Stimulated activated CD4-positive, alpha-beta T cell treated with anti-CD3 and anti-CD28 coated beads, Interleukin-2, amount 100 ng/mL, for 24 hours (primary cell): ENCODE measurements at places on chromosomes 7 and 10.

DNA sequence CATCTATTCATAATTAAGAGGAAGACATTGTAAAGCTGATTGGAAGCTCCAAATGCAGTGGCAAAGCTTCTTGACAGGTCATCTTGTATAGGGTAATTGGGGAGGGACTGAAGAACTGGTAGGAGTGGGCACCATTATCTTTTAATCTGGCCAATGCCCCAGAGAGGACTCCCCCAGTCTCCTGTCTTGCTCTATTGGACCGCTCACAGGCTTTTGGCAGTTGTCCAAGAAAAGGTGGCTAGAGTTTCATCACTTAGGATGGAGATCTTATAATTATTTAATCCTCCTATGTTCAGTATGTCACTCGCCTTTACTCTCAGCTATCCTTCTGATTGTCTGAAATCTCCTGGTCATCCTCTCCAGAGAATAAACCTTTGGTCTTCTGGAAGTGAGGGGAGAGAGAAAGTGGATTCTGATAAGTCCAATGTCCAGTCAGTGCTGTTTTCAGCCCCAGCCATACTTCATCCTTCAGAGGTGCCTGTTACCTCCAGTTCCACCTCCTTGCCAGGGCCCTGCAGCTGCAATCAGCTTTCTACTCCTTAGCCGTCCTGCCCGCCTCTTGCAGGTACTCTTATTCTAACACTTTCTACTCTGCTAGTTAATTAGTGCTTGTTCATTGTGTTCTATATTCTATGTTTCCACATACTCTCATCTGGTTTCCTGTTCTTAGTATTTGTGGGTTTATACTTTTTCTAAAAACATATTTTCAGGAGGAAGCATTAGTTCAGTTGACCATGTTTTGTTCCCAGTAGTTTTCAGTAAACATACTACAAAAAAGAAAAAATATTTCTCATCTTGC, 241.6 kb downstream of the NSUN6 start:
- no peak for DNase-seq

GRCh38 chr7:452226-452751, 67.4 kb downstream of the PDGFA start:
- no peak for DNase-seq

DNA sequence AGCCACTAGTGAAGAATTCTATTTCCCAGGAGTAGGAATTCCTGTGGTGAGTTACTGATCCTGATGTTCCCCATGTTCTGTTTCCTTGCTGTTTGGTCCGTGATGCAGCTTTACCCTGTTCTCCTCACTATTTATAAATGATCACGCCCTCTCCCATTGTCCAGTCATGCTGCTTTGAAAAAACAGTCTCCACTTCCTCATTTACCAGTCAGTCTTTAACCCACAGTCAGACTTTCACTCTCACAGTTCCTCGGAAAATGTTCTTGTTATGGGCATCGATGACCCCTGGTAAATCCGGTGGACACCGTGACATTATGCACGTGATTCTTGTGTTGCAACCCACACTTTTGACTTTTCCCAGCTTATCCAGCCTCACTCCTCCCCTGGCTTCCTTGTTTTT, 14.4 kb downstream of the SCIN start:
- DNase-seq, result no peak

GRCh38 chr10:120396228-120396627, 60.8 kb upstream of the PLPP4 start:
- no peak for DNase-seq

GRCh38 chr10:77784856-77785255, 141.7 kb downstream of the DLG5 start:
- no peak for DNase-seq

DNA sequence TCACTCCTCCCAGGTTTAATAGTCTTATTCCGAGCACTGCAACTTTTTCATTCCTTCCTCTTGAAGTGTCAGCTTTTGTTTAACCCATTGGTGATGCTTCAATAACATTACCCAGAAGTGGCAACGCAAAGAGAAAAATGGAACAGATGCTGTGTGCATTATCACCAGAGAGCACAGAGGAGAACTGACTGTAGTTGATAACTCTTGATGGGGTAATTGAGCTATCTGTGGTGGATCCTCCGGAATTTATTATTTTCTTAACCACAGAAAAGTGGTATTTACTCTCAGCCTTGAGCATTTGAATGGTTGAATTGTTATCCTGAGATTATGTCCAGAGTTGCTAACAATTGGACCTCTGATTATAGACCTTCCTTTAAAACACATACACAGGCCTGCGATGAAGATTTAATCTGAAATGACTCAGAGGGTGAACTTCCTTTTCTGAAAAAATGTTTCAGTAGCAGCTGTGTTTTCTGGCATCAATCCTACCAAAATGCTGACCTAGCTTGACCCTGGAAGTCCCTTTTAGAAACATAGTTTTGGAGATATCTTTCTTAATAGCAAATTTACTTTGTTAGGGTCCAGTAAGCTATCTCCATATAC, 1584.4 kb upstream of the LRRTM3 start:
- no peak for DNase-seq

DNA sequence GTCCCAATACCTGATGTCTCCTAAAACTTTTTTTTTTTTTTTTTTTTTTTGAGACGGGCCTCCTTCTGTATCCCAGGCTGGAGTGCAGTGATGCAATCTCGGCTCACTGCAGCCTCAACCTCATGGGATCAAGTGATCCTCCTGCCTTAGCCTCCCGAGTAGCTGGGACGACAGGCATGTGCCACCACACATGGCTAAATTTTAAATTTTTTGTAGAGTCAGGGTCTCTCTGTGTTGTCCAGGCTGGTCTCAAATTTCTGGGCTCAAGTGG, 28.4 kb downstream of the GTF2IRD1 start:
- no peak for DNase-seq

DNA sequence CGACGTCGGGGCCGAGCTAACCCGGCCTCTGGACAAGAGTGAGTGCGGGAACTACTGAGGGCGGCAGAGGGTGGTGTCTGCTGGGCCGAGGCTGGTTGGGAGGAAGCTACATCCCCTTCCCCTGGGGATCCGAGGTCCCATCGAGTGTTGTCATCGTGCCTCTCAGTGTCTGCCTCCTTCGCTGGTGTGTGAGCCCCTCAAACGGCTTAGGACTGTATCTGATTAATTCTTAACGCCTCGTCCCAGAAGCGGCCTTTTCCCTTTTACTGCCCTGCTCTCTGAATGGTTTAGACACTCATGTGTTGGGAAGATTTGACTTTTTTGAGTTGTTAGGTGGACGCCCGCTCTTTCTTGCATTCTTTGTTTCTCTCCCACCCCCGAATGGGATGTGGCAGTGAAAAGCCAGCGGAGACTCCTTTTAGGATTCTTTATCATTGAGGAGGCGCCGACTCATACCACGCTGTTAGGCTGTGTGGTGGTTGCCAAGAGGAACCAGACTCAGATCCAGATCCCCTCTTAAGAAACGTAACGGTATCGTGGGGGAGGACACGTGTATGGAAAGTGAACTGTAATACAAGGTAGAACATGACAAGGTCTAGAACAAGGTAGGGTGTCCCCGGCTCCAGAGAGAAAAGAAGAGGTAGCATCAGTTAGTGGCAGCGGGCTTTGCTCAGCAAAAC, 631 bp downstream of the SUPV3L1 start:
- DNase-seq, result peak; percentile 5

- no peak for DNase-seq
These were observed 160.7 kb downstream of the MAD1L1 start for GRCh38 chr7:2072042-2072441.

- DNase-seq, result no peak
These were observed 25.5 kb upstream of the VPS41 start for GRCh38 chr7:38934536-38934935.

DNA sequence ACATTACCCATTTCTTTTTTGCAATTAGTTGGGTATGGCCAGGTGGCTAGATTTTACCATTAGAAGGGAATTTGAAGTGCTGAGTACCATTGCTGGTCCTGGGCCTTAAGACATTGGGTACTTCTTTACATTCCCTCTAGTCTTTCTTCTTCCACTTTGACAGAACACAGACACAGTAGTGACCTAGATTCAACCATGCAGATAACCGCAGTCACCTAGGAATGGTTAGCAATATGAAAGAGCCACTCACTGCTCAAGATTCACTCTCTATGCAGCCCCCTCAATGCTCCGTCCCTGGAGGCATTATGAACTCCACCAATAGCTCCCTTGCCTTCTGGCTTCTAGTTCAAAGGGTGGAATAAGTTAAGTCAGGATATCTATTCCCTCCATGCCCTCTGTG, 16.2 kb upstream of the PON1 start:
- DNase-seq, result no peak

GRCh38 chr10:77667426-77668324, 30.1 kb upstream of the KCNMA1 start:
- no peak for DNase-seq

- no peak for DNase-seq
These were observed 9.9 kb downstream of the ZSCAN25 start for GRCh38 chr7:99626661-99627060.

DNA sequence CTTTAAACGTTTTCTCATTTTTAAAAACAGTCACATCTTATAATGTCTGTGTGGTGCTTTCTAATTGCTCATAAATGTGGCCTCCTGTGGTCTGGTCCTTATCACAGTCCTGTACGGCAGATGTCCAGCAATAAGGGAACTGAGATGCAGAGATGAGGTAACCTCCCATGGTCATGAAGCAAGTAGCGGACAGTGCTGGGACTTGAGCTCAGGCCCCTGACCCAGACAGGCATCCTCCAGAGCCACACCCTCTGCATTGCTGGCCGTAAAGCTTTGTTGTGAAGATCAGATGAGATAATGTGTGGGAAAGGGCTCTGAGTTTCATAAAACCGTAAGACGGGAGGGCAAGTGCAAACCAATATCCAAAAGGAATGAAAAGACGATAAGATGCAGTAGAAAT, 48.2 kb downstream of the DYNC2I1 start:
- DNase-seq, result no peak

DNA sequence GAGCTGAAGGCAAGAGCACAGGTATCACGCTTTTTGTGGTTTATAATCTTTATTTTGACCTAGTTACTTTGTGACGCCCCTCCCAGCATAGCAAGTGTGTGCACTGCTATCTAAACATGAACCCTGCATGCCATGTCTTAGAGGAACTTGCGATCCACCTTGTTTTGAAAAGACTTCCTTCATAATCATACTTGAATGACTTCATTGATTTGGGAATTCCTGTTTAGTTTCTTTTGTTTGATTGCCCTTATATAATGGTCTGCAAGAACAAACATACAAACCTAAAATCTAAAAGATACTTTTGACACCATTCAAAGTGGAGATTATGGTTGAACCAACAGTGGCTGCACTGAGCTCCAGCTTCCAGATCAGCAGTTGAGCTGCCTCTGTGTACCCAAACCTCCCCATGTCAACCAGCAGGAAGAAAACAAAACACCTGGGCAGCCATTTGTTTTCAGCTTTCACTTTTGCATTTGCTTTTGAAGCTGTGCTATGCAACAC, 132.6 kb downstream of the CELF2 start:
- no peak for DNase-seq
